ENCODE measurements at places on chromosomes 2 and 18.

DNA sequence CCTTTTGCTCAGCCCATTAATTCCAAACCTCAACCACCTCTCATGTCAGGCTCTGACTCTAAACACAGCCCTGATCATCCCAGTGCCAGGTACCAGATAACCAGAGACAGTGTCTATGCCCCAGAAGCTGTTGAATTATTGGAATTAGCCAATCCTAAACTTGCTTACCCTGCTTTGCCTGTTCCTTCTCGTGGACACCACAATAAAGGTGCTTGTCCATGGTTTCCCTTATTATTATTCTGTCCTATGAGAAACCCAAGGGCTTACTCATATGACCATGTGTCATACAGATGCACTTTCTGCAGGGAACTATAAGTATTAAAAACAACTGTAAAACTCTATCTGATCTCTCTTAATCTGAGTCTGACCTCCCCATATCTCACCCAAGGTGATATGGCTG lies 2193.8 kb upstream of the PIK3C3 start:
- DNase-seq: no peak

DNA sequence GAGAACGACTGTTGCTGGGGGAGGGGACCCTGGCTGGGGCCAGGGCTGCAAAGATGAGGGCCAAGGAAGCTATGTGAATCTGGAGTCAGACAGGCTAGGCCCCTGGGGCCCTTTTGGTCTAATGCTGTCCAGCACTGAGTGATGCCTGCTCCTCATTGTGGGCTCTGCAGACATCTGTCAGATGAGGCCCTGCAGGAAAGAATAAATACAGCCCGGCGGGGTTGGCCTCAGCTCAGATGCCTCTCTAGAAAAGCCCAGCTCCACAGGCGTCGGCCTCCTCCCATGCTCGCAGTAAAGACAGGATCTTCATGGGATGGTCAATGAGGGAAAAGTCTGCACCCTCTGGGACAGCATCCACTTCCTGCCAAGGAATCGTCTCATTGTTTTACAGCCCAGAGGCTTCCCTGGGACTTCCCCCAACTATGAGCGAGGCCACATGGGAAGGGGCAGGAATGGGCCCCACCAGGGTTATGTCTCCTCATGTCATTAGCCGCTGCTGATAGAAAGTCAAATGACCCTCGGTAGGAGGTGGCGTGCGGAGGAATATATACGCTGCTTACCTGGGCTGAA lies 125.8 kb upstream of the GLI2 start:
- DNase-seq: no peak

- DNase-seq: no peak
These were observed 69.5 kb downstream of the HNRNPLL start for GRCh38 chr2:38533180-38533579.

- peak; percentile 20 for DNase-seq
These were observed 11.1 kb upstream of the CYS1 start for GRCh38 chr2:10091182-10091888.

GRCh38 chr2:15511686-15512085 lies 49.4 kb downstream of the NBAS start:
- no peak for DNase-seq

DNA sequence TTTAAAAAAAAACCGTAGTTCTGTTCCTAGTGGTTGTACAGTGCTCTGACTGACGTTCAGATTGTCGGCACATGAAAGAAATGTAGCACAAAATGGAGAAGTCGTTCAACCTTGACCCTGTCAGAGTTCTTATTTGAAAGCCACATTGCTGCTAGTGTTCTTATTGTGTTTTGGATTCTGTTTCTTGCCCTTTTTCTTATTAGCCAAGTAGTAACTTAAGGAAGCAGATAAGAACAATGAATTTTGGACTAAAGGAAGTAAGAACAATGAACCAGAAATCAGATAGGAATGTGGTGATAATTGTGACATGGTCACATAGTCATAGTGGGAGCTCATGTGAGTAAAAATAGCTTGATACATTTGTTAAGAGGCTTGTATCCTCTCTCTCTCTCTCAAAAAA lies 45.9 kb downstream of the RPIA start:
- no peak for DNase-seq

GRCh38 chr18:32802591-32803451 lies 30.0 kb upstream of the KLHL14 start:
- no peak for DNase-seq

- no peak for DNase-seq
These were observed 98.1 kb downstream of the RTP5 start for GRCh38 chr2:241967467-241968144.

GRCh38 chr2:119730671-119731177 lies 29.0 kb upstream of the PTPN4 start:
- DNase-seq: no peak

GRCh38 chr2:6924101-6924923 lies 7.1 kb downstream of the RNF144A start:
- no peak for DNase-seq

GRCh38 chr2:88554189-88554588 lies 73.1 kb downstream of the EIF2AK3 start:
- no peak for DNase-seq

DNA sequence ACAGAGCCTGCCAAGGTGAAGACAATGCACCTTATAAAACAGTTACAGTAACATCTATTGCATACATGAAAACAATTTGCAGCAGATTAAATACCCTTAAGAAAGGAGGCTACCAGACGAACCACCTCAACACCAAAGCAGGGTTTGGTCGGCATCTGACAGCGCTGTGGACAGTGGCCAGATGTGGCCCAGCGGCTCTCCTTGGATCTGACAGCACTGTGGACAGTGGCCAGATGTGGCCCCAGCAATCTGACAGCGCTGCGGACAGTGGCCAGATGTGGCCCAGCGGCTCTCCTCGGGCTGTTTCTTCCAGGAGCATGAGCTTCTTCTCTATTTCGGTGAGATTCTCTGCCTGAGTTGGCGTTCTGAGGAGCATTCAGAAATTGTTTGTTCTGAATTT lies 211.6 kb downstream of the ANKRD30B start:
- no peak for DNase-seq

- no peak for DNase-seq
These were observed 2.4 kb upstream of the GPR17 start for GRCh38 chr2:127643439-127644065.

GRCh38 chr2:99756059-99756458 lies 266.2 kb upstream of the REV1 start:
- no peak for DNase-seq

DNA sequence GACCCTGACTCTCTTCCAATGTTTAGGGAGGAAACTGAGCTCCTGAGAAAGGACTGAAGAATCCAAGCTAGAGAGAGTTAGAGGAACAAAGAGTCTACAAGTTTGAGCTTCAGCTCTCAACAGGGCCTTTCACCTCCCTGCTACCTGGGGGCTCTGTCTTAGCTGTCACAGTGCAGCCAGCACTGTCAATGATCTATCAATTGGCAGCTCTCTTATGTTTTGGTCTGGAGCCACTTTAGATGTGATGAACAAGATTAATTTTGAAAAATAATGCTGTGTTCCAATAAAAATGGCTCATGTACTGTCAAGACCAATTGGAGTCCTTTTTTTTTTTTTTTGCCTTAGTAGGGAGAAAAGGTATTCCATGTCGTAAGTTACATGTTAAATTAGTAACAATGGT lies 215.8 kb upstream of the TRIB2 start:
- DNase-seq: no peak

DNA sequence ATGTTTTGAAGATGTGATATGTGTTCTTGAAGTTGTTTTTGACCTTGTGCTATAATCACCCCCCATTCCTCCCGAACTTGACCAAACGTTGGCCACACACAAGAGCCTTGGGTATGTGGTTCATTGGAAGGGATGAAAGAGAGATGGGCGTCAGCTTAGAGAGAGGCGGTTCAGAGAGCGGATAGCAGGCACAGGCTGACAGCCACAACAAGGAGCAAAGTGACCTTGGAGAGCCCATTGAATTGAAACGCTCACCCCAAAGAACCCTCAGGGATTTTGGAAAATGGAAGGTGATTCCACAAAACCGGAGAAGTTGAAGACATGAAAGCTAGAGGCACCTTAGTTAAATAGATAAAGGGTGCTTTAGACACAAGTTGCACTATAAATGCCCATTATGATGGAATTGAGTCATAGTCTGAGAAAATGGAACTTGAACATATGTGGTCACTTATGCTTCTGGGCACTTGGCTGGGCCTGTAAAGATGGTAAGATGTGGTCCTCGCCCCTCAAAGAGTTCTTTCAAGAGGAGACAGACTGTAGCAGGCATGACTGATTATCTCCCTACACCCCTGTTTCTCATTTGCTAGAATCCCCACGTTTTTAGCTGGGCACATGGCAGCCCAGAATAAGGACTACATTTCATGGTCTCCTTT lies 188.5 kb upstream of the HAAO start:
- no peak for DNase-seq

- DNase-seq: no peak
These were observed 7.6 kb downstream of the NEU4 start for GRCh38 chr2:241816431-241817121.

GRCh38 chr2:119723186-119723585 lies 36.5 kb upstream of the PTPN4 start:
- DNase-seq: no peak

GRCh38 chr18:22213333-22213973 lies 44.1 kb downstream of the GATA6 start:
- DNase-seq: no peak

GRCh38 chr2:51650769-51651168 lies 618.8 kb upstream of the NRXN1 start:
- DNase-seq: no peak

DNA sequence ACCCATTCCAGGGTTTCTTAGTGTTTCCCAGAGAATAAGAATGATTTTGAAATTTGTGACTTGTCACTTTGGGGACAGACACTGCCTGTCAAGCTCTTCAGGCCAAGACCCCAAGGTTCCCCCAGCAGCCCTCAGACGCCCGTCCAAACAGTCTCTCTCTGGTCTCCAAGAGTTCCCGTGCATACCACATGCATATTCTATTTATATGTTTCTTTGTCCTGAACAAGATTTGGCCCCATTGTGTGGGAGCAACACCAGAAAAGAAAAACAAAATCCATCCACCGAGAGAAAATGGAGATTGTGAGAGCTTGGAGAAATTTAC lies 52.2 kb upstream of the CTAGE1 start:
- DNase-seq: no peak

- DNase-seq: no peak
These were observed 10.6 kb upstream of the CIB4 start for GRCh38 chr2:26651799-26652198.

DNA sequence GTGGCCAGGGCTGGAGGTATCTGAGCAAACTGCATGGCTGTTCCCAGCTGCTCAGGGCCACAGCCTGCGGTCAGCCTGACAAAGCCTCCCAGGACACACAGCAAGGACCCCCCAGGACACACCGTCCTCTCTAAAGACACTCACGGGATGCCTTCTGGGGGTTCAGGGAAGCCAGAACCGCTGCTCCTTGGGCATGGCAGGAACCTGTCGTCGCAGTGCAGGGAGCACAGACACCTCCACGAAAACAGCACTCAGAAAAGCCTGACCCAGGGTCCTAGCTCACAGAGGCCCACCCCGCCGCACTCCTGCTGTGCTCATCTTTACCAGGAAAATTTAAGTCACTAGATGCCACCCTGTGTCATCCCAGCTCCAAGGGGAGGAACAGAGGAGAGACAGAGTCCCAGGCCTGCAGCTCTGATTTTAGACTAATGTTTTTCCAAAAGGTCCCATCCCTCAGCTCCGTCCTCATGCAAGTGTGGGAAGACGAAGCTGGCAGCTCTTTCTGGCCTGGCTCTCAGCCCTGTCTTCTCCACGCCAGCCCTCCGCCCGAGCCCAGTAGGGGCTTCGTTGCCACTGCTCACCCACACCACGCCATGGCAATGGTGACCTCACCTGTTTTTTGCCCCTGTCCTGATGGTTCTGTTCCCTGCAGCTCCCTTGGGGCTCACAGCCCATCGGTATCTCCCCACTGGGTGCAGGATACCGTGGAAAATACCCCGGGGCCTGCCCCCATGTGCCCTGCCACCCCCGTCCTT lies 23.9 kb upstream of the SLC66A3 start:
- no peak for DNase-seq

- no peak for DNase-seq
These were observed 76.7 kb downstream of the MRPS9 start for GRCh38 chr2:105114551-105114950.

GRCh38 chr2:212505586-212505985 lies 33.0 kb downstream of the ERBB4 start:
- no peak for DNase-seq

DNA sequence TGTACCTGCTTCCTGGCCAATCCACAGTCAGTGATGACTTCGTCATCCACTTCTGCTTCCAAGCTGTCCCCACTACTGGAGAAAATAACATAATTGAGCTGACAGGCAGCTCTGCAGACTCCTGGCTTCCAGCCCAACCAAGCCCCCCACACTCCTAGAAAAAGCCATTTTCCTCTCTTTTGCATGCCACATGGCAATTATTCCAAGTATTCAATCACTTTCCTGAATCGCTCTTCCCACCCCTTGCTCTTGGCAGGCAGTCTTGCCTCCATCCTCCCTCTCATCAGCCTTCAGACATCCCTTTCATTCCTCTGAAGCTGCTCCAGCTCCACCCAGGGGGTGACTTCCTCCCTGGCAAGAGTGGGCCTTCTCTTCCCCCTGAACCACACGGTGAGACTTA lies 14.3 kb upstream of the ST8SIA5 start:
- no peak for DNase-seq

DNA sequence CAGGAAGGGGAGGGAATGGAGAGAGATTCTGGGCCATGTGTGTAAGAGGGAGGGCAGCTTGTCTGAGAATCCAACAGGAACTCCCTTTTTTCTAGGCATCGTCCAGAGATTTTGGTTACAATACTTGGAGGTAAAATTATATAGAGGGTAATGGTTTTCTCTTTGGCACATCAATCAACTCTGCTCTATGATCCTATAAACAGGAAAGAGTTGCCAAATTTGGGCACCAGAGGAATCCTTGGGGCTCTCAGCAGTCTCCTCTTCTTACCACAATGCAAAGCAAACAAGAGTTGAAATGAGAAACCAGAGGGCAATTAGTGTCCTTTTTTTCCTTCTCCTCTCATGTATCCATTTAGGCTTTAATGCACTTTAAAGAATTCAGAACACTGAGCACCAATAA lies 243.4 kb downstream of the SLC8A1 start:
- no peak for DNase-seq

- DNase-seq: peak; percentile 15
These were observed 17.3 kb upstream of the PSD4 start for GRCh38 chr2:113156278-113157117.

DNA sequence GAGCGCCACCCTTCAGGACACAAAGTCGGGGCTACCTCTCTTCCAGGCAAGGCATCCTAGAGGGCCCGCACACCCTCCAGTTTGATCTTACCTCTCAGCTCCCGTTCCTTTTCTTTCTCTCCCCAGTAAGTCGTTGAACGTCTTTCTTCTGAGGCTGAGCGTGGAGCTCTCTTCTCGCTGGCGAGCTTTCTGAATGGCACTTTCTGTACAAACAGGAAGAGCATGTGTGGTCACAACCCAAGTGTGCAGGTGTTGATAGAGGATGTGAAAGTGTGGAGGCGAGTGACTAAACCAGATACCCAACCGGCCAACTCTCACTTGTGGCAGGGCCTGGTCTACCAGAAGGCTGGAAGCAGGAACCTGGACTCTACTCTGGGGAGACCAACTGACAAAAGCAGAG lies at the start of gene AFF3:
AFF3 (minus strand) TSS at position 198 of the 400 bp plus-strand sequence. CDS start 38,136 bp downstream, outside the sequence.
- DNase-seq: peak; percentile 80
